ENCODE measurements at places on chromosomes 1 and 21.
A peak's percentile ranks its signal among the peaks of the same experiment; 100 is the strongest.

DNA sequence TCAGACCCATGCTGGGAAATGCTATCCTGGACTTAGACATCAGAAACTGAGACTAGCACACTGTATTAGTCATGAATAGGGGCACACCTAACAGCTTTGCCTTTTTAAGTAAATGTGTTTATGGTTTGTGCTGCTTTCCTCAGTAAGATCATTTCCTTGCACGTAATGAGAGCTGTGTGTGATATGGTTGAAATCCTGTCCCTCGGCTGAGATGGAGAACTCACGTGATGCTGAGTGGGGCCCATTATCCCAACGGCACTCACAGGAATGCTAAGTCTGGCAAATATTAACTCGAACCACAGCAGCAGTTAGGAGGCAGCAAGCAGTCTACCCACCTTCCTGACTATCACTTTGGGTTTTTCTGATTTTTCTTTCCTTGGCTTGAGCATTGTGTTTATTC is 38.2 kb downstream of the BCL9 start:
- DNase-seq = no peak

DNA sequence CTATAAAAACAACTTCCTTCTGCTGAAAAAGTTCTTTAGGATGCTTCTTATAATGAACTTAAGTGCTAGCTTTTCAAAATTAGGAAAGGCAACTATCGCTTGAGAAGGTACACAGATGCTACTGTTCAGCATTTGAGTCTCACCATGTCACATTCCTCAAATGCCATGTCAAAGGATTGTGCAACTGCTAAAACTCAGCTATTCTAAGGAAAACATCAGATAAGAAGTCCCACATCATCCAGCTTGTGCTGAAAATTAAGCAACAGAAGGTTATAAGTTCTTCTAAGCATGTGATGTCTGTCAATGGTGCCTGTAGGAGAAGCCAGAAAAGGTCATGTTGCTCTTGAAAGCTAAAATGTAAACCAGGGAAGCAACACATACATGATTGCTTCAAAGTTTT is 36.5 kb downstream of the MCOLN2 start:
- DNase-seq = no peak

DNA sequence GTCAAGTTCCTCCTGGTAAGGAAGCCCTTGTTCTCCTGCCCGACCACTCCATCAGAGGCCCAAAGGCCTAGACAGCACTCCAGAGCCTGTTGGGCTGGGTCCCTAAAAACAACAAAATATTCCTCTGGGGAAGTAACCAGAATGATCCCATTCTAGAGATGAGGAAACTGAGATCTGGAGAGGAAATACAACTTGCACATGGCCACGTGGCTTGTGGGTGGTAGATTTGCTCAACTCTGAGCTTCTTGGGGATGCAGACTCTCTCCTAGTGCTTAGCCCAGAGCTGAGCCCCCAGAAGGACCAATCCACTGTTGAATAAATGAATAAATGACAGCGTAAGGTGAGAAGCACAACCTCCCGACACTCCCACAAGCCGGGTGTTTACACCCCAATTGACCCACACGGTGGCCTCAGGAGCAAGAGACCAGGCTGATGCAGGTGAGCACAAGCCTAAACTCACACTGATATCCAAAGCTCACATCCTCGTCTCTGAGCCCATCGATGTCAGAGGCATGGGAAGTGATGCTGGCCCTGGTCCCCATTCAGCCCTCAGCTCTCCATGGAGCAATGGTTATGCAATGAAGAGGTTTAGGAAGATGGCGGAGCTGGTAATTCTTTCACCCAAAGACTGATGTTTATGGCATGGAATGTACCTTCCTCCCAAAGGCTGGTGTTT is 172.5 kb upstream of the EDN2 start:
- DNase-seq = no peak

DNA sequence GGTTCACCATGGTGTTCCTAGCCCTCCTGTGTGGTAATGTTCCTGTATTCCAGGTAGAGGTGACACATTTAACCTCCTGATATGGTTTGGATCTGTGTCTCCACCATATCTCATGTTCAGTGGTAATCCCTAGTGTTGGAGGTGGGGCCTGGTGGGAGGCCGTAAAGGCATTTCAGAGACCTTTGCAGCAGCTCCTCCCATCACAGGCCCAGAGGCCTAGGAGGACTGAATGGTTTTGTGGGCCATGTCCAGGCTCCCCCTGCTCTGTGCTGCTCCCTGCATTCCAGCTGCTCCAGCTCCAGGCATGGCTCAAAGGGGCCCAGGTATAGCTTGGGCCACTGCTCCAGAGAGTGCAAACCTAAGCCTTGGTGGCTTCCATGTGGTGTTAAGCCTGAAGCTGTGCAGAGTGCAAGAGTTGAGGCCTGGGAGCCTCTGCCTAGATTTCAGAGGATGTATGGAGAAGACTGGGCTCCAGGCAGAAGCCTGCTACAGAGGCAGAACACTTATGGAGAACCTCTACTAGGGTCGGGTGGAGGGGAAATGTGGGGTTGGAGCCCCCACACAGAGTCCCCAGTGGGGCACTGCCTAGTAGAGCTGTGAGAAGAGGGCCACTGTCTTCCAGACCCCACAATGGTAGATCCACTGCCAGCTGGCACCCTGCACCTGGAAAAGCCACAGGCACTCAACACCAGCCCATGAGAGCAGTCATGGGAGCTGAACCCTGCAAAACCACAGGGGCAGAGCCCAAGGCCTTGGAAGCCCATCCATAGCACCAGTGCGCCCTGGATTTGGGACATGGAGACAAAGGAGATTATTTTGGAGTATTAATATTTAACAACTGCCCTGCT is 10.0 kb downstream of the SELENBP1 start:
- DNase-seq = no peak

- no peak for DNase-seq
These were observed 166.5 kb downstream of the FAF1 start for GRCh38 chr1:50793521-50793920.

DNA sequence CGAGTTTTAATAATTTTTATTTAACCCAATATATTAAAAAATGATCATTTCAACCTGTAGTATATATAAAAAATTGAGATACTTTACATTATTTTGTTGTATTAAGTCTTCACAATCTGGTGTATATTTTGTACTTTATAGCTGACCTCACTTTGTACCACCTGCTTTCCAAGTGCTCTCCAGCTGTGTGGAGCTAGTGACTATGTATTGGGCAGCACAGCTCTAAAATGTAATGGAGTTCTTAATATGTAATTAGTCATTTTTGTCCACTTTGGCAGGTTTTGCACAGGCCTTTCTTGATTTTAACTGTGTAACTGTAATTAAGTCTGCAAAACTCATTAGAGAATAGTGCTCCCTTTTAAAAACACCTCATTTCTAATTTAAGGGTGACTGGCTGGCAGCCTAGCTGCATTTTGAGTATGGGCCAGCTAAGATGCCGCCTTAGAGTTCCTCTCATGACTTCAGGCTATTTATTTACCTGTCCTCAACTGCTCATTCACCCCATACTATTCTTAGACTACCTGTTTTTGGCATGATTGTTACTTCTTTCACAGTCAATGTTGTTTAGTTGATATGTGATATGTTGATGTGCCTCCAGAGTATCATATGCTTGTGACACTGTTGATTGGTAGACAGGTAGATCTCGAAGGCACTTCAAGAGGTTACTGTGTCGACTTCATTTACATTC is 43.2 kb downstream of the ZYG11B start:
- no peak for DNase-seq

DNA sequence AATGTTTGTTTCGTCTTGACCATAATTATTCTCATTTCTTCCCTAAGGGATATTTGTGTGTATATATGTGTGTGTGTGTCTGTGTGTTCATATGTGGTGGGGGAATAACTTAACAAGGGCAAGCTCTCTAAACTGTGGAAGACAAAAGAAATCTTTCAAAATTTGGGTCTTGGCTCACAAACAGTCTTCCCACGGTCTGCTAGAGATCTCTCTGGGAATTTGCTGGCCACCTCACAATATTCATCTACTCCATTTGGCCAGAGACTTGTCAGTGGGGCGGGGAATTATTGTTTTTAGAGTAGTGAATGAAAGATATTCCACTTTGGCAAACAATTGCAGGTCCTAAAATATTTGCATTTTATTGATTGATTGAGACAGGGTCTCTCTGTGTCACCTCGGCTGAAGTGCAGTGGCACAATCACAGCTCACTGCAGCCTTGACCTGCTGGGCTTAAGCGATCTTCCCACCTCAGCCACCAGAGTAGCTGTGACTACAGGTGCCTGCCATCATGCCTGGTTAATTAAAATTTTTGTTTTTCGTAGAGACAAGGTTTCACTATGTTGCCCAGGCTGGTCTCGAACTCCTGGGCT is 8.0 kb upstream of the EIF2B3 start:
- DNase-seq = no peak

- DNase-seq = no peak
These were observed 2.4 kb downstream of the IGSF21 start for GRCh38 chr1:18109756-18110597.

GRCh38 chr1:8873506-8874229 is 4.8 kb downstream of the ENO1 start:
- no peak for DNase-seq

DNA sequence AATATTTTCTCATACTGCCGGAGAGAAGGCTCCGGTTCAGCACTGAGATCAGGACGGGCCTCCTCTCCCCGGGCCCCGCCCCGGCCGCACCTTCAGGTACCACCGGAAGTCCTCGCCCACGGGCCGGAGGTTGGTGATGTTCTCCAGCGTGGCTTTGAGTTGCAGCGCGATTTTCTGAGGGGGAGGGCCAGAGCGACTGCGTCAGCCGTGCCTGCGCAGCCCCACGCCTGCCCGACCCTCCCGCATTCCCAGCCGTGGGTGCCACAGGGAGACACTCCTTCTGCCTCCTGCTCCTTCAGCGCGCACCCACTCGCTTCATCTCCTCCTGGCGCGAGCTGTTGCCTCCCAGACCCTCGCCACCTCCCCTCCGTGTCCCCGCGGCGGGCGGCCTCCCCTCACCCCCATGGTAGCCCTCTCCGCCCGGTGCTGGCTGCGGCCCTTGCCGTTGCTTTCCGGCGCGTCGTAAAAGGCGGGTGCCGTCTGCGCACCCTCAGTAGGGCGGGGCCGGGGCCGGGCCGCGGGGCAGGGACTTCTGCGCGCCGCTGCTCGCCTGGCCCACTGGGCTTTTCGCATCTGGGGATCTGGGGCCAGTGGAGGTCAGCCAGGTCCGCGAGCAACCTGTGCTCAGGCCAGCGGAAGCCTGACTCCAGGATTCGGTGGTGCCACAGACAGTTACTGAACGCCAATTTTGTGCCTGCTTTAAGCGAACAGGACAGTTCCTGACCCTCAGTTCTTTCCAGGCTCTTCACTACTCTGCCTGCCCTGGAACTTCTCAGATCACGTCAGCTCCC is at the start of gene CZIB:
TSS of gene CZIB (minus strand) at position 464 of the 791 bp plus-strand sequence. CDS start at position 405, 59 bp downstream.
- peak; percentile 96 for DNase-seq

- no peak for DNase-seq
These were observed 11.2 kb upstream of the CACYBP start for GRCh38 chr1:174988539-174988938.

- no peak for DNase-seq
These were observed 15.3 kb downstream of the FAM151A start for GRCh38 chr1:54607821-54608565.

GRCh38 chr1:21774835-21775549 is 8.0 kb downstream of the USP48 start:
- no peak for DNase-seq

DNA sequence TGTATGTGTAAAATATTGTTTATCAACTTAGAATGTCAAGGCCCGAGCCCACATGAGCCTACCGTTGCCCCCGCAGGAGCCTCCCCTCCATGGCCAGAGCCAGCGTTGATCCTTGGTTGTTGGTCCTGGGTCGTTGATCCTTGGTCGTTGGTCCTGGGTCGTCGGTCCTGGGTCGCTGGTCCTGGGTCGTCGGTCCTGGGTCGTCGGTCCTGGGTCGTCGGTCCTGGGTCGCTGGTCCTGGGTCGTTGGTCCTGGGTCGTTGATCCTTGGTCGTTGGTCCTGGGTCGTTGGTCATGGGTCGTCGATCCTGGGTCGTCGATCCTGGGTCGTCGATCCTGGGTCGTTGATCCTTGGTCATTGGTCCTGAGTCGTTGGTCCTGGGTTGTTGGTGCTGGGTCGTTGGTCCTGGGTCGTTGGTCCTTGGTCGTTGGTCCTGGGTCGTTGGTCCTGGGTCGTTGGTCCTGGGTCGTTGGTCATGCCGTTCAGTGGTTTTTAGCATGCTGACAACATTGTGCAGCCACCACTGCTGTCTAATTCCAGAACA is 105.0 kb upstream of the TMEM51 start:
- DNase-seq = no peak

DNA sequence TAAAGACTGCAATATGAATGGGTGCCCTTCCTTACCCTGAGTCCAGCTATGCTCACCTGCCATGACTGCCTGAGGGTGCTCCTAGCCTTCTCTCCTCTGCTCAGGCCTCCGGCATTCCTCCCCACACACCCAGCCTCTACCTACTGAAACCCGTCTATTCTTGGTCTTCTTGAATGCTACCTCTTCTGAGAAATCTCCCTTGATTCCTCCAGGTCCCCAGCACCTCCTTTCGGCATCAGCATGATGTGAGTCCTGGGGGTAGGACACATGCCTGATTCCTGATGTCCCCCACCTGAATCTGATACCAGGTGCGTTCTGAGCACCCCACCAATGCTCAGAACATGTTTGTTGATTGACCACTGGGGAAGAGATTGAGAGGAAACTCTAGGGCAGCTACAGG is 8.6 kb downstream of the LDLRAD1 start:
- no peak for DNase-seq

GRCh38 chr1:179016706-179017382 is 8.8 kb upstream of the FAM20B start:
- DNase-seq = peak; percentile 4

- DNase-seq = no peak
These were observed 9.2 kb downstream of the RNF2 start for GRCh38 chr1:185054365-185055060.

DNA sequence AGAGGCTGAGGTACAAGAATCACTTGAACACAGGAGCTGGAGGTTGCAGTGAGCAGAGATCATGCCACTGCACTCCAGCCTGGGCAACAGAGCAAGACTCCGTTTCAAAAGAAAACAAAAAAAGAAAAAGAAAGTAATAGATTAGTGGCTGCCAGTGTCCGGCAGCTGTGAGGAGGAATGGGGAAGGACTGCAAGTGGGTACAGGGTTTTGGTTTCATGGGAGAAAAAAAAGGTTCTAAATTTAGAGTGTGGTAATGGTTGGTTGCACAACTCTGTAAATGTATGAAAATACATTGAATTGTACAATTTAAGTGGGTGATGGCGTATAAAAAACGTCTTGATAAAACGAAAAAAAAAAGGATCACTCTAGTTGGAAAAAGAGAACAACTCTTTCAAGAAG is 6.7 kb downstream of the TAF1A start:
- no peak for DNase-seq

DNA sequence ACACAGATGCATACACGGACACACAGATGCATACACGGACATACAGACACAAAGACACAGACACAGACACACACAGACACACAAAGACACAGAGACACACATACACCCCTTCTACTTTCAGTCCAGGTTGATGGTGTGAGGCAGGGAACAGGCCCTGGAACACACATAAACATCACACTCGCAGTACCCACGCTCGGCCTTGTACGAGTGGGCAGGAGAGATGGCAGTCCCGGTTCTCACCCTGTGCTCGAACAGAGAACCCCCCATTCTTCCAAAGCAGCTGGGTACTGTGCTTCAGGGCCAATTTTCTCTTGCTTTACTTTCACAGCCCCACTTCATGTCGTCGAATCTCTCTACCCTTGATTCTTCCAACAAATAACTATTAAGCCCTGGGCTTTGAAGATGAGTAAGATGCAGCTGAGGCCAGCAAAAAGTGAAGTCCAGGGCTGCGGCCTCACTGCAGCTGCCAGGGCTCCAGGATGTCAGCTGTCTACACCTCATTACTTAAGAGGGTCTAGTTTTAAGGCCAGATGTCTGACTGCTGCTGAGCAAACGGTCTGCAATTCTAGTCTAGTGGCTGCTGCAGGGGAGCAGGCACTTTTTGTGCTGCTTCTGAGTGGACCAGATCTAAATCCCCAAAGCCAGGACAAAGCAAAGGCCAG is 90.1 kb downstream of the PGBD5 start:
- no peak for DNase-seq

All from NCI-H146 (cell line).